ENCODE measurements at places on chromosomes 4 and X.

DNA sequence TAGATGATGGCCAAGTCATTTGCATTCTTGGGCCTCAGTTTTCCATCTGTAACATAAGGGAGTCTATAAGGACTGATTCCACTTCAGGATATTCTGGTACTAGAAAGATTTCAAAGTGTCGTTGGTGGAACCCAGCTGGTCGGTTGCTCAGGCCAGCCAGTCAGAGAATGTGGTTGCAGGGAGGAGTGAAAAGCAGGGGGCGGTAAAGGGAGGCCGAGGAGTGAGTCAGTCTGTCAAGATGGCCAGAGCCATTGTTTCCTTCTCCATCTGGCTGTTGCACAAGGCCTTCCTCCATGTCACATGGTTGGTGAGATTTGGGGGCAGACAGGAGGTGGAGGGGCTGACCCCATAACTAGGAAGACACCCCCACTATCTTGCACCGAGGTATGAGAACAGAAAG lies 38.2 kb downstream of the STARD8 start:
- no peak for DNase-seq

- no peak for DNase-seq
Measured at GRCh38 chrX:16137416-16138107, 14.2 kb downstream of the GRPR start.

DNA sequence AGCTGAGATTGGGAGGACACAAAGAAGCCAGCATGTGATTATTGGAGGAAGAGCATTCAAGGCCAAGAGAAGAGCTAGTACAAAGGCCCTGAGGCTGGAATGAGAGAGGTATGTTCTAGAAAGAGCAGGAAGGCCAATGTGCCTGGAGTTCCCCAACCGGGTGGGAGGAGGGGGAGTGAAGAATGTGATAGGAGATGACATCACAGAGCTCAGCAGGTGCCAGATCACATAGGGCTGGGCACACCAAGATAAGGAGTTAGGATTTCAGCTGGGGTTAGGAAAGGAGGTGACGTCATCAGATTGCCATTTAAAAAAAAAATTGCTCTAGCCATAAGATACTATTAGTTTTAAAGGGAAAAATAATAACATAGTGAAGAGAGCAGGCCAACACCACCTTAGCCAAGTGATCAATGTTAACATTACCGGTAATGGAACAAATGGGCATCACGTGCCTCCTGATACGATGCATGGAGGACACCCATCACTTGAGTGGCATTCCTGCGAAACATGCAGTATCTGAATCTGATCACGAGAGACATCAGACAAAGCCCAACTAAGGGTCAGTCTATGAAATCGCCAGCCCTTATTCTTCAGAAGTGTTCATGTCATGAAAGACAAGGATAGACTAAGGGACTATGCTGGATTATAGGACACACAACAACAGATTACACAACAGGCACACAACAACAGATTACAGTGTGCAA lies 344.3 kb downstream of the BCOR start:
- no peak for DNase-seq

DNA sequence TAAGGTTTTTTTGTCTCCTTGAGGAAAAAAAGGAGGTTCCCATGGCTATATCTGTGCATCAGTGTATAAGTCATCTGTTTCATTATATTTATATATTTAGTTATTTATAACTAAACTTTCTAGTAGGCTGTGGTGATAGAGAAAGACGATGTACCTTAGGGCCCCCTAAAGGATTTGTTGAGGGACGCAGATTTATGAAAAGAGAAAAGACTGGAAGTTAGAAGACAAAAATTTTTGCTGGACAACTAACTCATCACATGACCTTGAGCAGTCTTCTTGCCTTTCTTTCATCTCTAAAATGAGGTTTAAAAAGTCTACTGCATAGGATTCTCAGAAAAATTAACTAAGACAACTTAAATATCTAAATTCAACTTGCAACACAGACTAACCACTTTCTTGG lies 6.1 kb downstream of the GASK1B start:
- DNase-seq = no peak

GRCh38 chr4:25792200-25792791 lies 70.5 kb downstream of the SEL1L3 start:
- no peak for DNase-seq

GRCh38 chr4:171962110-171962509 lies 148.9 kb downstream of the GALNTL6 start:
- no peak for DNase-seq

DNA sequence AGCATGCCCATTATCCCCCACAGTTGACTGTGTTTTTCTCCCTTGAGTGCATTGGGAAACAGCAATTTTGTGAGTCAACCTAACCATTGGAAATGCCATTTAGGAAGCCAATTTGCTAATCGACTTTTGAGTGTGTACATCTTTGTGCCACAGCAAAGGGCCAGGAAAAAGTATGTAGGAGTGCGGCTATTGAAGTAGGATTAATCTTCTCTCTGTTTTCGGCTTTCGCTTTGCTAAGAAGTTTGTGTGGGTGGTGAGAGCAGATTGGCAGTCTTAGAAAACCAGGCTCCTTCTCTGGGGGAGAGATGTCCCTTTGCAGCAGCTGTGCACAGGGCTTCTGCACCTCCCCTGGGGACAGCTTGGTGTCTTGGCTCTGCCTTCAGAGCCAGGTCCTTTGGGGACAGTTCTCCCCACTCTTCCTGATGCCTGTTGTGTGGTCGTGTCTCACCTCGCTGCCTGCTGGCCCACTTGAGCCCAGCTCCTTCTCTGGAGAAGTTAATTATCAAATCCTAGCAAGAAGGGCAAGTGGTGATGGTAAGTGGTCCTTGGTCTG lies 74.5 kb downstream of the GEMIN8 start:
- DNase-seq = no peak

- DNase-seq = no peak
Measured at GRCh38 chrX:133417364-133417763, 2.1 kb upstream of the GPC4 start.

DNA sequence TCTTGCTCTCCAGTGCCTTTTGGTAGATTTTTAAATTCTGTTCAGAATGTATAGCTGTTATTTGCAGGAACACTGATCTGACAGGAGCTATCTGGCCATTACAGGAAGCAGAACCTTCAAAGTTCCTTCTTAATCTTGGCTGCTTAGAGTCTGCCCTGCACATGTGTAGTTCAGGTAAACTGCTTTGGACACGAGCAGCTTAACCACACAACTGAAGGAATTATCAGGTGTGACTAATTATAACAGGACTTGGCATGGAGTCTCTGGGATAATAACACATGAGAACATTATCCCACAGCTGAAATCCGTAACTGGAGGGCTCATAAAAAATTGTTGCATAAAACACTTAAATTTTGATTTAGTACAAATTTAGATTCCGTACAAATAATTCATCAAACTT lies 11.6 kb upstream of the ING2 start:
- DNase-seq = no peak

All from activated CD8-positive, alpha-beta memory T cell treated with anti-CD3 and anti-CD28 coated beads for 4 hours (primary cell).